ENCODE measurements at places on chromosomes 1 and 21.

GRCh38 chr1:19949016-19949415, 25.6 kb upstream of the PLA2G2E start:
- DNase-seq = no peak

- DNase-seq = no peak
Measured at GRCh38 chr1:235022981-235023710, 105.5 kb downstream of the TOMM20 start.

GRCh38 chr1:170664828-170665612, 1.1 kb downstream of the PRRX1 start:
- no peak for DNase-seq

DNA sequence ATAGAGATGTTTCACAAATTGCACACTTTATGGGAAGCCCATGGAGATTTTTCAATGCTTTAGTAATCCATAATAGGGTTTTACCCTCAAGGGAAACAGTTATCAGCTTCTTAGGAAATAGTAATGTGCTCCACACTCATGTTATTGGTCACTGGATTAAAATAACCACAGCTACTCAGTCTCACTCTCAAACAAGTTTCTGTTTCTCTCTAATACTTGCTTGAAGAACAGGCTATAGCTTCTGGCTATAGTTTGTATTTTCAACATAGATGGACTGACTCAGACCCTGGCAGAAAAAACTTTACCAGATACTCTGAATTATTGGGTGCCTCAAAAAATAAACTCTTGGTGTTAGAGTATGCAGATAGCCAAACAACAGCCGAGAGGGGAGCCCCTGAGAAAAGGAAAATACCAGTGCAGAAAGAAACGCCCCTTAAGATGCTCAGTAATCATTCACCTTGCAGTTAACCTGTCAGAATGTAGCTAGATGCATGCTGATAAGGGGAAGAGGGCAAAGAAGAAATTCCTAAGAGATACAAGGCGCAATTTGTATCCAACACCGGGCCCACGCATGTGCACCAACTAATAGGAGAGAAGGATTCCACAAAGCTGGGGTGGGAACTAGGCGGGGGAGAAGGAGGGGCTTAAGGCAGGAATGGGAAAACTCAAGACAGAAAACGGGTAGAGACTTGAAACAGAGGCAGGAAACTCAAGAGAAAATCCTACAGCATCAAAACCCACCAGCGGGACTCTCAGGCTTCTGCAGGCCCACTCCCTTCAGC, 30.4 kb upstream of the PDE4B start:
- no peak for DNase-seq

DNA sequence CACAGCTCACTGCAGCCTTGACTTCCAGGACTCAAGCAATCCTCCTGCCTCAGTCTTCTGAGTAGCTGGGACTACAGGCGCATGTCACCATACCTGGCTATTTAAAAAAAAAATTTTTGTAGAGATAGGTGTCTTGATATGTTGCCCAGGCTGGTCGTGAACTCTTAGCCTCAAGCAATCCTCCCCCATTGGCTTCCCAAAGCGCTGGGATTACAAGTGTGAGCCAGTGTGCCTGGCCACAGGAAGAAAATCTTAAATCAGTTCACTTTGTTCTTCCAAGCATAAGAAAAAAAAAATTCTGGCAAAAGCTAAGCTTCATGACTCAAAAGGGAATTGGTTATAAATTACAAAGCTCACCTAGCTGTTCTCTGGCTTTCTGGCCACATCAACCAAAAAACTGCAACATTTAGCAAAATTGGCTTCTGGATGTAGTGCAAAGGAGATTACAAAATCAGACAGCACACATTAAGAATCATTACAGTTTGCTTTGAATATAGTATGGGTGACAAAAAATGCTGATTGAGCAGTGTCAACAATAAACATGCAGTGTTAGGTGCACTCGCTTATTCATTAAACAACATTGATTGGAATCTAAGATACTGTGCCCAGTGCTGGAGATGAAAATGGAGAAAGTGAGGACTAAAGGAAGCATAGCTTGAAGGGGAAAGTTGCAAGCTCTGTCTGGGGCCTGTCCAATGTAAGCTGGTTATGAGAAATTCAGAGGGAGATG, 76.7 kb downstream of the KCTD3 start:
- DNase-seq = no peak

- no peak for DNase-seq
Measured at GRCh38 chr1:93729502-93729901, 47.9 kb upstream of the BCAR3 start.

- no peak for DNase-seq
Measured at GRCh38 chr1:41874903-41875411, 43.8 kb downstream of the HIVEP3 start.

- peak; percentile 49 for DNase-seq
Measured at GRCh38 chr1:90402893-90403849, 313.9 kb downstream of the BARHL2 start.

GRCh38 chr1:39469150-39469549, 22.3 kb upstream of the BMP8A start:
- DNase-seq = no peak
